ENCODE measurements at places on chromosomes 4 and X. TPM values are rescaled to one million over a fixed set of nuclear protein-coding genes. Genes with fewer than 3 reads are reported as not detected.

ITIH6 gene
- total RNA-seq = not detected

GRCh38 chr4:30837131-30837539, 117.0 kb downstream of the PCDH7 start:
- peak; percentile 96 for DNase-seq

DRP2 gene
- total RNA-seq = 0.80 TPM

GRCh38 chrX:13520936-13521335, 48.5 kb upstream of the EGFL6 start:
- no peak for DNase-seq

DNA sequence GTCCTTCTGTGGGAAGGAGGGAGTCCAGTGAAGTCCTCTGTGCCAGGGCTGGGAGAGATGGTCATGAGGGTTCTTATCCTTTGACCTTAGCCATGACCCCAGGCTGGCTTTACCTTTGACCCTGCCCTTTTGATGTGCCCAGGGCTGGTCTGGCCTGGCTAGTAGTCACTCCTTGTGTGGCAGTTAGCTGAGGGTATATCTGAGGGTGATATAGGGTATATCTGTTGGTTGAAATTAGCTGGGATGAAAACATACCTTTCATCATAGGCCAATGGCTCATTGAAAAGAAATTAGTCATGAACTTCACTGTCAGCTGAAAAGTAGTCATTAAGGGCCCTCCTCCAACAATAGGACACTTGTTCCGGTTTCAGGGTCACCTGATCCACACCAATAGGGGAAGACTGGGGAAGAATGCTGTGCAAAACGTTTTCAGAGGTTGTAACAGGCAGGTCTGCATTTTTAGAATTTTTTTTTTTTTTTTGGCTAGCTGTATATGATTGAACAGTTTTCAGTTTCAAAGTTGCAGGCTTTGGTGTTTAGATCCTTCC, 74.6 kb upstream of the STOX2 start:
- no peak for DNase-seq

DNA sequence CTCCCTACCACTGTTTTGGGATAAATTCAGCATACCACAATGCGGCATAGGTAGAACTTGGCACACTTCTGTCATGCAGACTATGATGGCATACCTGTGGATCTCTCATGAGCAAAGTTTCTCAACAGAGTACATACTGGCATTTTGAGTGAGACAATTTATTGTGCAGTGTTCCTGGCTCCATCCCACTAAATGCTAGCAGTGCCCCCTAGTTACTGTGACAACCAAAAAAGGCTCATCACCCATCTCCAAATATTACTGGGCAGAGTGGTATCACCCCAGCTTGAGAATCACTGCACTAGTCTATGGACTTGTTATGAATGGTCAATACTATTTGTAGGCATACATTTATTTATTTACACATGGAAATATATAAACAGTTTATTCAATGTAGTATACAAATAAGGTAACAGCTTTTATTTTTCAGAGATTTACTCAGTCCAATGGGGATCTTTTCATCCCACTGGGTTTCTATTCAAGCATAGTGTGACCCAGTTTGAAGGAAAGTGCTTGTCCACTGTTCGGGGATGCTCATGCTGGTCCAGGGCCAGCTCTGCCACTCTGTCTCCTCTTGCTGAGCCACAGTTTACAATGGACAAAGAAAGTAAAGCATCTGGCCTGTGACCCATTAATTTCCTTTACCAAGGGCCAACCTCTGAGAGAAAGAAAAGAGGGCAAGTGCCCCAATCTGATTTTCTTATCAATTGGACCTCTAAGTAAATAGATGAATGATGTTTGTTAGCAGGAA, 81.0 kb upstream of the IL2 start:
- no peak for DNase-seq

SMARCAD1 gene
- 17.1 TPM for total RNA-seq

GRCh38 chr4:162957521-162958143, 209.1 kb downstream of the NAF1 start:
- DNase-seq = no peak

KIT gene
- total RNA-seq = not detected

MAGEE1 gene
- total RNA-seq = 4.2 TPM

DNA sequence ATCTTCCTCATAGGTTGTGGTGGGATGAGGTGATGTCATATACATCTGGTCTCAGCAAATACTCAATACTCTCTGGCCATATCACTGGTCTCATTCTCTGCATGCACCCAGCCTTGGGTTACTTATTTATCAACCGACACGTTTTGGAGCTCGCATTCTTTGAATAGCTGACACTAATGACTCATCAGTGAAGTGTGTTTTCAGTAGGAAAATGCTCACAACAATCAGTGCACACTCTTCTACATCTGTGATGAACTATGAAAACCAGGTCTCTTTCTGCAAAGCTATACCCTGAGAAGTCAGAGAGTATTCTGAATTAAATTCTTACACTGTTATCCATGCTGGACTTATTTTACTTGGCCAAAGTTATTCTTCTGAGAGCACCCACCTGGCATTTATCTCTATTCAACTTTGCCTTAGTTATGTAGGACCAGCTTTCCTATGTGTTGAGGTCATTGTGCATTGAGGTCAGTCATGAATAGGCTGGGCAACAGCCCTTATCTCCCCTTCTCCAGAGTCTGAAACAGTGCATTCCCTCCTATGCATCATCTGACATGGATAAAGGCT, 58.7 kb upstream of the DHX15 start:
- DNase-seq = peak; percentile 53

CFI gene
- total RNA-seq = 2.2 TPM

DNA sequence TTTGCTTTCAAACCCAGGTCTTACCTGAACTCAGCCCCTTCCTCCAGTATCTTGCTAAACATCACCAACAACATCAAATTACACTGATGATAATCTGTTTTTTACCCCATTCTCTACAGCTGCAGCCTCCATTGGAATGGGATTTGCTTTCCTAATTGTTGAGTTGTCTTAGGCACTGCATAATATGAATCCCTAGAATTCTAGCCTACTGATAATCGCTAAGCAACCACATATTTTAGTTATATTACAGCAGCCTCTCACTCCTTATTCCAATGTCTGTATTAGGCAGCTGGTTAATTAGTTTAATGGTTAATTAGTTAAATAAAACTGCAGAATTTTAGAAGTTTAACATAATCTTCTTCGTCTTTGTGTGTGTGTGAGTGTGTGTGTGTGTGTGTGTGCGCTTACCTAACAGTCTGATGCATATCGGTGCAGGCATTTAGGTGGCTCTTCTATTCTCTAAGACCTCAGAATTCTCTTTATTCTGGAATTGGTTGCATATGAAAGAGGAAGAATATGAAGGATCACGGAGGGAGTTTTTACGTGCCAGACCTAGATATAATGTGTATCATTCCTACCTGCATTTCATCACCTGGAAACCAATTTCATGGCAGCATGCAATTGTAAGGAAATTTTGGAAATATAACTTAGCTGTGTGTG, 5.3 kb upstream of the COMMD8 start:
- DNase-seq = no peak

- peak; percentile 58 for DNase-seq
Measured at GRCh38 chrX:74389016-74389722, 32.1 kb upstream of the SLC16A2 start.

RS1 gene
- not detected for total RNA-seq

- peak; percentile 18 for DNase-seq
Measured at GRCh38 chr4:82721819-82722423, 76.7 kb downstream of the SCD5 start.

ABCD1 gene
- total RNA-seq = 40.0 TPM

DNA sequence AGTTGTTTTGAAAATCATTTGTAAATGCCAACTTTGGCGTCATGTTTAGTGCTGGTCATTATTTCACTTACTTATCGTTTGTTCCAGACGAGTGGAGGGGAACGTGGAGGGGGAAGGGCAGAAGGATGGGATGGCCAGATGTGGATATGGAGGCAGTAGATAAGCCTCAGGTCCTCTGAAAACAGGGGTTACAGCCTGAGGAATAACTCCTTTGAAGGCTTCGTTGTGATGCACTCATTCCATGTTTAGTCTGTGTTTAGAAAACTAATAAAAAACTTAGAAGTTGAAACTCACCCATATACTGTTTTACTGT, 1.1 kb downstream of the MOB1B start:
- DNase-seq = no peak

GRCh38 chr4:106041294-106042002, 146.2 kb downstream of the NPNT start:
- DNase-seq = no peak

- DNase-seq = no peak
Measured at GRCh38 chr4:80124246-80125211, 51.5 kb upstream of the ANTXR2 start.

KIF4A gene
- total RNA-seq = 52.9 TPM

Measured in PC-9 (cell line).